ENCODE measurements at places on chromosomes 4 and X.

DNA sequence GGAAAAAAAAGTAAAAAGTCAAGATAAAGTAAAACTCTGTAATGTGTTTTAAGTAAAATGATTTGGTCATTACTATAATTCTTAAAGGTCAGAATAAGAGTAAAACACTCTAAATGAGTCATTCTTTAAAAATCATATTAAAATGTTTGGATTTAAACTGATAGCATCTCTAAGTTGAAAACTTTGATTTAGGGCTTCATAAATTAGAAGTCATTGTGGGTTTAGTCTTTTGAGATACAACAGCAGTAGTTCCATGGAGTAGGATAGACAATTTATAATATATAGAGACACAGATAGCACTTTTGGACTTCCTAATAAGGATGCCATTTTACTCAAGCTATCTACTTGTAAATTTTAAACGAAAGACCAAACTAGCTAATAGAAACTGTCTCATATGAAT, 77.1 kb upstream of the PABPC4L start:
- ATAC-seq = peak; percentile 88

DNA sequence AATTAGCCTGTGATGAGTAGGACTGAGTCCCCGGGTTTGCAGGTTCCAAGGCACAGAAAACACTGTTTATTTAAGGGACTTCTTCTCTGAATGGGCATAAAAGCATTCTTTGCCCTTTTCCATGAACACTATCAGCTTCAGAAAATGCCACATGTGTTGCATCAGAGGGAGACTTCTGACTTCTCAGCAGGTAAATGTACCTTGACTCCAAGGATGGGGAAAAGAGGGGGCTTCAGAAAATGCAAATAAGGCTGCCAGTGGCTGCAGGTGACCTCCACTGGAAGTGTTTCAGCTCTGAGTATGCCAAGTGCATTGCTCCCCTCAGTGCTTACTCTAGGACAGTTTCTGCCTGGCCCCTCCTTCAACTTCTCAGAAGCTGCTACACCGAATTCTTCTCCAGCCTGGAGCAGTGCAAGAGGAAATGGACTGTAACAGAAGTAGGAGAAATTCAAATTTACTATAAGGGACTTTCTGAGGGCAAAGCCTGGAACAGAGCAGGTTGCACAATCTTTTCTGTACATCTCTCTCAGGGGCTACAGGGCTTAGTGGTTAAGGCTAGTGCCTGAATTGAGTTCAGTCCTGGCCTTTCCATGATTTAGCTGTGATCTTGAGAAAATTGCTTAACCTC, 233.2 kb downstream of the PTTG2 start:
- no peak for ATAC-seq

- ATAC-seq = 0 out of 3 replicates have a peak, but pooled peaks have one; percentile 47
Observed at GRCh38 chr4:89558147-89558546, 250.5 kb upstream of the GPRIN3 start.

- ATAC-seq = no peak
Observed at GRCh38 chr4:164488114-164488513, 265.8 kb upstream of the SMIM31 start.

DNA sequence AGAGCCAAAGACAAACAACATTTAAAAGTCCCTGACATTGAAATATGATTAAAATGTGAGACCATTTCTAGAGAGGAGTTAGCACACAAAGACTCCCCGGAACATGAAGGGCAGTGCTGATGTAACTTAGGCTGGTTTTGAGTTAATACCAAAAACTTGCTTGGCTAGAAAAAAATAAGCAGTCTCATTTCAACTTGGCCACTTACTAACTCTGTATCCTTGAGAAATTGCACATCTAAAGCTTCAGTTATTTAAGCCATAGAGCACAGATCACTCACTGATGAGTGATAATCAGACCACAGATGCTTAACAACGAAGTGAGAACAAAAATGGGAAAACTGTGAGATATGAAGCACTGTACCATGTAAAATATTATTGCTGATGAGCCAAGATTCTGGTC, 65.9 kb upstream of the MAOA start:
- ATAC-seq = no peak

GRCh38 chrX:48498374-48498809, 10.4 kb upstream of the PORCN start:
- ATAC-seq = peak; percentile 85

- no peak for ATAC-seq
Observed at GRCh38 chr4:172989984-172990820, 178.4 kb upstream of the GALNT7 start.

DNA sequence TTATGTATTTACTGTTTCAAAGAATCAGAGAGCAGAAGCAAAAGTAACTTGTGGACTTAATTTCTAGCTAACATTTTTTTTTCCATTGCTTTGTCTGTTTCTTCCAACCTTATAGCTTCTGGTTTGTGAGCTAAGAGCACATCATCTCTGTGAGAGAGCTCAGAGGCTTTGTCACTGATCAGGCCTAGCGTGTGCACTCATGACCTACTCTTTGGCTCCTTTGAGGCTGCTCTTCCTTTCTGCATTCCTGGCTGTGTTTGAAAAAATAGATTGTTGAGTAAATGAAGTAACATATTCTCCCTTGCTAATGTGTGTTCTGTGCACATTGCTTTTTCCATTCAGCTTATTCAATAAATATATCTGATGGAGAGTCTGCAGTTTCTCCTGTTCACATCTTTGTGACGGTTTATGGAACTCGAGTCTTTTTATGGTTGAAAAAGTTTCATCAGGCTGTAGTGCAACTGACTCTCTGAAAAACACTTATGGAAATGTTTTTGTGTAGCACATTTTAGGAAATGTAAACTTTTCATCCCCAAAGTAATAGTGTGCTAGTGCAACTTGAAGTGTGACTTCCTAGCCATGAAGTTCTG, 133.0 kb downstream of the RAPGEF2 start:
- no peak for ATAC-seq

GRCh38 chr4:21952549-21952948, 4.0 kb upstream of the KCNIP4 start:
- ATAC-seq = no peak

All from SK-N-SH treated with all-trans-retinoic acid at 6 μM for 48 hours (cell line).